ENCODE measurements at places on chromosomes 12 and 14.

DNA sequence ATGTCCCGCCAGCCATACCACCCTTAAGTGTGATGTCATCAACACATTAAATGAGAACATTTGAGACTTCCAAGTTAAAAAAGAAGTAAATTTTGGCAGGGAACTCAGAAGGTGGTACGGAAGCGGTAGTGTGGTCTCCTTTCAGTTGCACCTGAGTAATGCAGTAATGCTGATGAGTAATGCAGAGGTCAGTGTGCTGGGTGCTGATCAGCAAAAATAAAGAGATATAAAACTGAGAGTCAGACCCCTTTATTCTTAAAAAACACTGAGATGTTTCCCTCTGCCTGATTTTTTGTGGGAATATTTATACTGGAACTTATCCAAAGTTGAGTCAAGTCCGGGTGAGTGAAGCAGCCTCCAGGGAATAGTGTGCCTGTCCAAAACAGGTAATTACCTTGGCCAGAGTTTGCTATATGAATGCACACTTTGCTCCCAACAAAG, 370.6 kb upstream of the PRICKLE1 start:
- DNase-seq: no peak

DNA sequence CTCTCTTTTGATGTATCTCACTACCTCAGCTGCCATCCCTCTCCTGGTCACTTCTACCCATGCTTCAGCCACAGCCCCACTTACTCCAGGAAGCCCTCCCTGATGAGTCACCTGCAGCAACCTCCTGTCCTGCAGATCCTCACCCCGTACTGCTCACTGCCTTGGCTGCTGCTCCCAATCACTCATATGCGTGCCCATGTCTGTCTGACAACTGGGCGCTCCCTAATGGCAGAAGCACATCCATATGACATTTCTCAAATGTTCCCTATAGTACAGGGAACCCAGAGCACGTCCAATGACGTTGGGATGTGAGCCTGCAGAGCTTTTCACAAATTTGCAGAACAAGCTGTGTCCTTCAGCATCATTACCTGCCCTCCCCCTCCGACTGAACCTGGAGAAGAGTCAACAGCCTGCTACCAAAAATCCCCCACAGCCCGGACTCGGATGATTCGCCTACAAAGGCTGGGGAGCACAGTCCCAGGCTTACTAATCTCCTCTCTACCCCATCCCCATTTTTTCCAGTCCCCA, 90.0 kb downstream of the SINHCAF start:
- DNase-seq: no peak

DNA sequence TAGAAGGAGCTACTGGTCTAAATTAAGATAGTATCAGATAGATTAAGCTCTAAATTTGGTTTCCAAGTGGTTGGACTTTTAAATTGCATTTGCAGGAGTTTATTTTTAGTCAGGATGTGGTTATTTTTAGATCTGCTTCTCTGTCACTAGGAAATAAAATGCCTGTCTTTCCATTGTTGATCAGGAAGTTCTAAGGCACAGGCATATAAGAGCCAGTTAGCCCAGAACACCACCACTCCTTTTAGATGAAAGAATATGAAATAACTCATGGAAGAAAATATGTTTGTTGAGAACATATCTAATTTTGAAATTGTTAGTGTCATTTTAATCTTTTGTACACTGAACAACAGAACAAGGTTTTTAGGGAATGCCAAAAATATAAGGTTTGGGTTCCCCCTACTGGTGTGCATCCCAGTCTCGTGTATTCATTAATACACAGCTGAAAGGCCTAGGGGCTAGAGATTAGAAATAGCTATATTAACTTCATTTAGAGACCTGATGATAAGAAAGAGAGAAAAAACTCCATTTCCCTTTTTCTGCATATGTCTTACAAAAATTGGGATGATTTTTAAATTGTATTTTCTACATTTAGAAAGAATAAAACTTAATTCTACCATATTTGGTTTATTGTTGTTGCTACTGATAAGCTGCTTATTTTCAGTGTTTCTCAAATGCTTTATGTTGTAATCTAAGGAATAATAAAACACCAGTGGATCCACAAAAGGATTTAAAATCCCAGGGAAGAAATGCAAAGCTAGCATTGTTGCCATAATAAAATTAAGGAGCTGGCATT, 67.2 kb downstream of the RIC8B start:
- peak; percentile 24 for DNase-seq

DNA sequence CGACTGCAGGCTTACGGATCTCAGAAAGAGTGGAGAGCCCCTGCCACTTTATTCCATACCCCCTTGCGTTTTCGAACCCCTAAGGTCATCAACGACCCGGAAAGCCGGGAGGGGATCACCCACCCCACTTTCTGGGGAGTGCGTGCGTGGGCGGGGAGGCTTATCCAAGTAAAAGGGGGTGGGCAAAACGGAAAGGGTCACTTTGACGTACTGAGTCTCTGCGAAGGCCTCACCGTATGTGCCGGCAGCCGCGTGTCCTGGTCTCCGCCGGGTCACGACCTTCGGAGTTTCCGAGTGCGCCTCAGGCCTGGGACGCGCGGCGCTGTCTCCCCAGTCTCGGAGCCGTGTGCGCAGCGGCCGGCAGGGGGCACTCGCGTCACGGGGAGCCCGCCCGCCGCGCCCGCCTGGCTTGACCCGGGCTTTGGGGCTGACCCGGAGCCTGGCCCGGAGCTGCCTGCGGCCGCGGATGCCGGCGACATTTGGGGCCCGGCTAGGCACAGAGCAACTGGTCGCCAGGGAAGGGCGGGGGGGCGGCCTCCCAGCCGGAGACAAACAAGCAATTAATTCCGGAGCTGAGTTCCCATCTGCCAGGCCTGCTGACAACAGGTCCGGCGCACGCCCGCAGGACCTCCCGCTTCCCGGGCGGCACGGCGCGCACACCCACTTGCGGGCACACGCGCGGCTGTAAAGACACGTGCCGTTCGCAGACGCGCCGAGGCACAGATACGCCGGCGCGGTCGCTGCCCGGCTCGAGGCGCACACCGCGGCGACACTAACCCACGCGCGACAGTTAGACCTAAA, 890 bp upstream of the KIF26A start:
- DNase-seq: peak; percentile 77

DNA sequence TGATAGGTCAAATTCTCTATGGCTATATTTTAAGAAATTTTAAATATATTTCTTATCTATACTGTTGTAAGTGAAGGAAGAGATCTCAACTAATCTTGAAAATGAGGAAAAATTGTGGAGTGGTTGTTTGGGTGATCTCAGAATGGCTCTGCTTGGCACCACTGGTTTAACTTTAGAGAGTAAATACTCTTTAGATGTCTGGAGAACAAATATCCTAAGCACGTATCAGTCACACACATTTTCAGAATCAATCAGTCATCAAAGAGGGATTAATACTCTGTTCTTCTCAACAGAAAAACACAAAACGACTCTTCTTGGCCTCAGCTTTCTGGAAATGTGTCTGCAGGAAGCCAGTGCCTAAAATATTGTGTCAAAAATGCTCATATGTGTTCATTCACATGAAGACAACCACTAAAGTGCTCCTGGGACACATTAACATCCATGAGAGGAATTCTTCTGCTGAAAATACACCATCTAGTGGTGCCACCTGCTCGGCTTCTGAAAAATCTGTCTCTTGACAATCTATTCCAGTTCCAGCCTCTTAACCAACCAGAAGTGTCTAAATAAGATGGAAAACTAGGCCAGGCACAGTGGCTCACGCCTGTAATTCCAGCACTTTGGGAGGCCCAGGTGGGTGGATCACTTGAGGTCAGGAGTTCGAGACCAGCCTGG, 81.1 kb upstream of the CCDC198 start:
- DNase-seq: no peak

DNA sequence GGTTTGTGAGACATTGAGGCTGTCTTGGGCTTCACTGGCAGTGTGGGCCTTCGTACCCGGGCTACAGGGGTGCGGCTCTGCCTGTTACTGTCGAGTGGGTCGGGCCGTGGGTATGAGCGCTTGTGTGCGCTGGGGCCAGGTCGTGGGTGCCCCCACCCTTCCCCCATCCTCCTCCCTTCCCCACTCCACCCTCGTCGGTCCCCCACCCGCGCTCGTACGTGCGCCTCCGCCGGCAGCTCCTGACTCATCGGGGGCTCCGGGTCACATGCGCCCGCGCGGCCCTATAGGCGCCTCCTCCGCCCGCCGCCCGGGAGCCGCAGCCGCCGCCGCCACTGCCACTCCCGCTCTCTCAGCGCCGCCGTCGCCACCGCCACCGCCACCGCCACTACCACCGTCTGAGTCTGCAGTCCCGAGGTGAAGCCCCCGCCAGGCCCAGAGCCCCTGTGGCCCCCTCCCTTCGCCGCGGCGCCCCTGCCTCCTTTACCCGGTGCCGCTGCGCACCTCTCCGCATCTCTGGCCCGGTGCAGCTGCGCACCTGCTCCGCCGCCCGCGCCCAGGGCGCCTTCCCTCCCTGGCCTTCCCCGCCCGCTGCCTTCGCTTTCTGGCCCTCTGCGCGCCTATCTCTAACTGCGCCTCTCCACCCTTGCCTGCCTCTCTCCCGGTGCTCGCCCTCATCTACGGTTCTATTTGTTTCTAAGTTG, at the start of gene ENO2:
TSS of gene ENO2 (plus strand) at position 335 of the 701 bp plus-strand sequence. CDS start 1,253 bp downstream, outside the sequence.
- peak; percentile 85 for DNase-seq

DNA sequence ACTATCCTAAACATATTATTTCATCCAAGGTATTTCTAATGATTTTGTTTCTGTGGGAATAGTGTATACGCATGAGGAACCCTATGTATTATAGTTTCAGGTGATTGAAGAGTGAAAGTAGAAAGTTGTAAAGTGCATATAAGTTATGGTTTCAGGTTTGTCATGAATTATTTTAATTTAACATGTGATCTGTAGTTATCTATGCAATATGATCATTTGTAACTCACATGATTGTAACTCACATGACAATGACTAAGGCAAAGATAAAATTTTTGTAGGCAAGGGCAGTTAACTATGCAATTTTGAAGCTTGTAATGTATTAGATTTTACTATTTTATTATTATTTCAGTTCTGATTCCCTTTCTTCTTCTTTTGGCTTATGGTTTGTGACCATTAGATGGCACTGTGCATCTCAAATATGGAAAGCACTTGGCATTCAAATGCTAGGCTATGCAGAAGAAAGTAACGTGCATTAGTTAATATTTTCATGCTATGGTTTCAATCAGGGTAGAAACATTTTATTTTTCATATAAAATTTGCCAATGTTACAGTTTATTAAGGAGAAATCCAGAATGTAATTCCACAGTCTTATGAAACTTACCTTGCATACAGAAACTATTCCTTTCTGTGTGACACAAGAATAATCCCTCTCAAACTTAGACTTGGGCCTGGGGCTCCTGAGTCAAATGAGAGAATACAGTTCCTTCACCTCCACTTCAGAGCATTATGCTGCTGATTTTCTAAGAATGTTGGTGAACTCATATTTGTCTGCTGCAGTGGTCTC, 15.8 kb upstream of the TMEM30B start:
- peak; percentile 64 for DNase-seq

- no peak for DNase-seq
These were observed 59.1 kb upstream of the PTGR2 start for GRCh38 chr14:73792481-73792880.

GRCh38 chr12:4383304-4383865, 3.9 kb upstream of the FGF23 start:
- no peak for DNase-seq

DNA sequence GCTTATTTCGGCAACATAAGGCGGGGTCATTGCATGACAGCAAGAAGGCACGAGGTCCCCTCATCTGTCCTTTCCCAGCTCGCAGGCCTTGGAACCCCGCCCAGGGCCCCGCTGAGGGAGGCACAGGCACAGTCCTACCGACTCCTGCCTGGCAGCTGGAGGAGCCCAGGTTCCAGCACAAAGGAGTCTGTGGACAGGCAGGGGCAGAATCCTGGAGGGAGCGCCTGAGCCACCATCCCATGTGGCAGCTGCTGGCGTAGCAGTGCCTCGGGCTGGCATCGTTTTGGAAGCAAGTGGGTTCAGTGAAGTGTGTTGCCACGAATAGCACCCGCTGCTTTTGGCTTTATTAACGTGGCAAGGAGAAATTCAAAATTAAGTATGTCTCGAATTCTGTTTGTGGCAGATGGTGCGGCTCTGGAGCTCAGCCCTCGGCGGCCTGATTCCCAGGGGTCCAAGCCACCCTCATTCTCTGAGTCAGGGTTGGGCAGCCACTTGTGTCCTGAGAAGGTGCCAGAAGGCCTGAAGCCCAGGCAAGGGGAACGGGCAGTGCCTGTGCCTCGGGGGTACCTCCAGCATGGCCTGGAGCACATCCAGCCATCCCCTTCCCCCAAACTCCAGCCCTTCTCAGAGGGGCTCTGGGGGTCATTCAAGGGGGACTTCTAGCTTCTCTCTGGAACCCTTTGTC, 35.9 kb downstream of the SLC8B1 start:
- no peak for DNase-seq

GRCh38 chr12:102879144-102879763, 37.8 kb downstream of the PAH start:
- DNase-seq: peak; percentile 63

DNA sequence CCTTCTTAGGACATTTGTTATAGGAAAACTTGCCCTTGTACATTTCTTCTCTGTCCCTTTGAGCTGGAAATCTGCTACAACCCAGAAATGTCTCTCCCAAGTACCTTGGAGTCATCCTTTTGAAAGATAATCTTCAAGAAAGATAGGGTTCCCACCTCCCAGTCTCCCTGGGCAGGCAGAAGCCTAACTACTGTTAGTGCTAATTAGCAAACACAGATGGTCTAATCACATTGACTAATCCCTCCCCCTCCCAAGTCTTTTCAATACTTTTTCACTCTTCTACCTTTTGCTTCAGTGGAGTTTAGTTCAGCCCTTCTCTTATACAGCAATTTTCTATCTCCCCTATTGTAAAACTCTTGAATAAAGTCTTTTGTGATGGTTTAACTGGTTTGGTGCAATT, 129.8 kb upstream of the PPFIA2 start:
- DNase-seq: no peak

- DNase-seq: no peak
These were observed 115.9 kb downstream of the NTN4 start for GRCh38 chr12:95674631-95675030.

GRCh38 chr14:31124197-31124596, 83.4 kb downstream of the HECTD1 start:
- peak; percentile 74 for DNase-seq

- no peak for DNase-seq
These were observed 37.3 kb downstream of the SSH1 start for GRCh38 chr12:108819920-108820706.

DNA sequence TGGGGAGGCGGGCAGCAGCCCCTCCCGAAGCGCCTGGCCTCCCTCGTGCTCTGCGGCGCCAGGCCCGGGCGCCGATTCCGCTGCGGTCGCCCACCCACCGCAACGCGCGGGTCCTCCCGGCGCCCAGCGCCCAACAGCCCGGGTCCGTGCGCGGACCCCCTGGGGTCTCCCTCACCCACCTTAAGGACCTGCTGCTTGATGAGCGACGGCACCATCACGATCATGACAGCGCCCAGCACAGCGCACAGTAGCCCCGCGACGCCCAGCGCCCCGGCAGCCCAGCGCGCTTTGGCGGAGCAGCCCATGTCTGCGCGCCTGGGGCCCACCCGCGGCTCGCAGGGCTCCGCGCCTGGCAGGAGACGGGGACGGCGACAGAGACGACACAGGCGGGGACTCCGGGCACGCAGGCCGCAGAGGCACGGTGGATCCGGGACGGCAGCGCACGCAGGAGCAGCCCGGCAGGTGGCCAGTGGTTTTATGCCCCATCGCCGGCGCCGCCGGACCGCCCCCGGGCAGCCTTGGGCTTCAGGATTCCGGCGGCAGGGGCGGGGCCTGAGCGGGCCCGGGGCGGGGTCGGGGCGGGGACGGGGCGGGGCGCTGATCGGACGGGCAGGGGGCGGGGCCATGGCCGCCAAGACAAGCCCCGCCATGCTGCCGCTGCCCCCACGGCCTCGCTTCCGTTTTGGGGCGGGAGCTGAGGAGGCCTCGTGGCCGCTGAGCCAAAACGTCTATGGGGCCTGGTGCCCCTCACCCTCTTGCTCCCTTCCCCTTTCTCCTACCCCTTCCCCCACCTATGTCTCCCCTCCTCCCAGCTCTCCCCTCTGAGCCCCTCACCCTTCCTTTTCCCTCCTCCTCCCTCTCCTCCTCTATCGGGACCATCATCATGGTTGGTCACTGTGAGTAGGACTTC, at the start of gene SCARB1:
TSS of gene SCARB1 (minus strand) at position 449 of the 910 bp plus-strand sequence. CDS start at position 305, 144 bp downstream.
- peak; percentile 89 for DNase-seq

Measured in activated CD4-positive, alpha-beta T cell treated with anti-CD3 and anti-CD28 coated beads, Interleukin-10, Interleukin-2, amounts not matched to agents 100 ng/mL and 50 ng/mL, durations not matched to agents 16 hours and 8 hours (primary cell).